H1 (cell line): ENCODE measurements at places on chromosomes 16 and 17.

DNA sequence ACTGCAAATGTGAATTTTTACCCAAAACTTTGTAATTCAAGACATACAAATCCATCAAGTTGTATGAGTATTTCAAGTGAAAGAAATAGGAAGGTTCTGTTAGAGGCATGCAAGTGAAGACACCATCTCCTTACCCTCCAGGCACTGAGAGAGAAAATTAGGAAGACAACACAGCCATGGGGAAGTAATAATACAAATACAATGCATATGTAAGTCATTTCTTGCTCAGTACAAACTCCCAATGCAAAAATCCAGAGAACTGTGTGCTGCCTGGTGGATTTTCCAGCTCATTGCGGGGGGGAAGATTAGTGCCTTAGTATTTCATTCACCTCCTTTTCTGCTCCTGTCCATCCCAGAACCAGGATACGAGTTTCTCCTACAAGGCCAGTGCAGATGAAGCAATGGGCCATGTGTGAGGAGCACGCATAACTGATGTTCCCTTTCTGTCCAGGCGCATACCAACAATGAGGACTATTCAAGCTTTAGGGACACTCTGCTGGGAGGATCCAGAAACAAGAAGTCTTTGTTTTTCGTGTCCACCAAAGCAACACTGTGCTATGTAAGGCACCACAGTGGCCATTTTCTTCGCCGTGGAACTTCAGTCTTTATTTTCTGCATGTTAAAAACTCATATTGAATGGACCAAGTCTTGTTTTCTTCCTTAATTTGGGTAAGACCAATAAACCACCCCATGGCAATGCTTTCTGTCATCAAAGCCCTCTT is 143.7 kb upstream of the RCVRN start:
- H3K27me3 ChIP-seq, result no peaks in the 10 kb centered on the region
- H3K4me3 ChIP-seq, result no peak overlapping the region
- H3K27ac ChIP-seq, result no peak overlapping the region
- H3K36me3 ChIP-seq, result no peaks in the 10 kb centered on the region
- DNase-seq, result no peak

DNA sequence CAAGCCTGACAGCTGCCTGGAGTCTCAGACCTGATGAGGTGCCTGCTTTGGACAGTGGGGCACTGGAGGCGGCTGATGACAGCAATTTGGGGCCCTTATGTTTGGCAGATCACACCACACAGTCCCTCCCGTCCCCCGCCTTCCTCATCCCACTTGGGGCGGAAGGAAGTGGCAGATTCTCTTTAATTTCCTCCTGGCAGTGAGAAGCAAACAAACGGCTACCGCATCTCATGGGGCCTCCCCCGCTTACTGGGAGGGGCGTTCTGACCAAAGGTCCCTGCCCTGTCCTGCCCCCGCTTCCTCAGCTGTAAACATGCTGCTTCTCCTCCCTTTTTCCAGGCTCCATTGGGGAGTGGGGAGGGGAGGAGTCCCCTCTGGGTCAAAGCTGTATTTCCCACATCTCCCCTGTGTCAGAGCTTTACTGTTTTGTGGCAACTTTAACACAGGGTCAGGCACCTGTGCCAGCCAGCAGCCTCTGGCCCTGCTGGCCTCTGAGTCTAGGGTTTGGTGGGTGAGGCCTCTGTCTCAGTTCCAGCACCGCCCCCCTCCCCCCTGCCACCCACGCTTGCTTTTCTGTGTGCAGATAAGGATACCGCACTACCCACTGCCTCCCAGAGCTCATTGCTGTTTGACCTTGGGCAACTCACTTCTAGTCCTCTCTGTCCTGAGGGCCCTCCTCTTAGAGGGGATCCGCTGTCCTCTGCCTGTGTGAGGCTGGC is 5.4 kb upstream of the NFATC3 start:
- peaks cover 19% of the 10 kb centered on the region for H3K36me3 ChIP-seq
- no peak overlapping the region for H3K4me3 ChIP-seq
- H3K27me3 ChIP-seq, result no peaks in the 10 kb centered on the region
- peaks cover 11% of the 10 kb centered on the region for H3K4me1 ChIP-seq
- H3K27ac ChIP-seq, result no peak overlapping the region

DNA sequence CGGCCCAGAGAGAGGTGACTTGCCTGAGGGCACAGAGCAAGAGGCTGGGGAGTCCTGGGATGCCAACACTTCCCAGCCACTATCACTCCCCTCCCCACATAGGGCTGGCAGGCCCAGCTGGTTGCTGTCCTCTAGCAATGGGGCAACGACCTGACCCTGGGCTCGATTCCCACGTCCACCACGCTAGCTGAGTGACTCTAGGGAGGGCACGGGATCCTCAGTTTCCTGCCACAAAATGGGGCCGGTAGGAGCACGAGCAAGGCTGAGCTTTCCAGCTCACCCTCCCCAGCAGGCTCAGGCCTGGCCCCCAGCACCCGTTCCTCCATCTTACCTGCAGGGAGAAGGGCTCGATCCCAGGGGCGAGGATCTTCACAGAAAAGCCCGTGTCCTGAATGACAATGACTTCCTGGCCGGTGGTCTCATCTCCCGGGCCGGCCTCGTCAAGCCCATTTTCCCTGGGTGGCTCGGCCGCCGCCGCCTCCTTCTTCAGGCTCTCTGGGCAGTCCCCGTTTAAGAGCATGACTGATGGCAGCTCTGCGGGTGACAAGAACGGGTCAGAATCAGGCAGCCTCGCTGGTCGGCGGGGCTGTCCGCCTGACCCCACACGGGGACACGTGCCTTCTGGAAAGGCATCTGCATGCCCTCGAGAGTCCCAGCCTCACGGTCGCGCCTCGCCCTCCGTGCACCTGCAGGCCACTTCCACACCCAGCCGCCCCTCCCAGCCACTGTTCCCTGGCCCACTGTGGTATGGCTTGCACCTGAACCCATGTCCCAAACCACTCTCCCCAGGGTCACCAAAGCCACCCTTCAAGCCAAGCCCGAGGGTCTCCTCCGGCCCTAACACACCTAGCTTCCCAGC is 7.3 kb downstream of the CLUH start:
- H3K27me3 ChIP-seq, result no peaks in the 10 kb centered on the region
- peaks cover 8% of the 10 kb centered on the region for H3K36me3 ChIP-seq
- H3K4me1 ChIP-seq, result peaks cover 9% of the 10 kb centered on the region; the same call in 1 of the 2 replicates
- H3K4me3 ChIP-seq, result no peak overlapping the region
- no peak for DNase-seq

DNA sequence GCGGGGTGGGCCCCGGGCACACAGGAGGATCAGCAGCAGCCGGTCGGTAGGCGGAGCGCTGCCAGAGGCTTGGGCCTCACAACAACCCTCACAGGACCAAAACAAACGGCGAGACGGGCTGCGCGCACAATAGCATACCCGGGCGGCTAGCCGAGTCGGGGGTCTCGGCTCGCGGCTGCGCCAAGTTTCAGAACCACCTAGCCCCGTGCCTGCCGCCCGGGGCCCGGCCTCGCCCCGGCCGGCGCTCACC is 732 bp downstream of the ULK2 start:
- no peaks in the 10 kb centered on the region for H3K36me3 ChIP-seq
- no peak overlapping the region for H3K27ac ChIP-seq
- H3K4me3 ChIP-seq, result peak overlapping the region; percentile 72
- DNase-seq, result no peak

DNA sequence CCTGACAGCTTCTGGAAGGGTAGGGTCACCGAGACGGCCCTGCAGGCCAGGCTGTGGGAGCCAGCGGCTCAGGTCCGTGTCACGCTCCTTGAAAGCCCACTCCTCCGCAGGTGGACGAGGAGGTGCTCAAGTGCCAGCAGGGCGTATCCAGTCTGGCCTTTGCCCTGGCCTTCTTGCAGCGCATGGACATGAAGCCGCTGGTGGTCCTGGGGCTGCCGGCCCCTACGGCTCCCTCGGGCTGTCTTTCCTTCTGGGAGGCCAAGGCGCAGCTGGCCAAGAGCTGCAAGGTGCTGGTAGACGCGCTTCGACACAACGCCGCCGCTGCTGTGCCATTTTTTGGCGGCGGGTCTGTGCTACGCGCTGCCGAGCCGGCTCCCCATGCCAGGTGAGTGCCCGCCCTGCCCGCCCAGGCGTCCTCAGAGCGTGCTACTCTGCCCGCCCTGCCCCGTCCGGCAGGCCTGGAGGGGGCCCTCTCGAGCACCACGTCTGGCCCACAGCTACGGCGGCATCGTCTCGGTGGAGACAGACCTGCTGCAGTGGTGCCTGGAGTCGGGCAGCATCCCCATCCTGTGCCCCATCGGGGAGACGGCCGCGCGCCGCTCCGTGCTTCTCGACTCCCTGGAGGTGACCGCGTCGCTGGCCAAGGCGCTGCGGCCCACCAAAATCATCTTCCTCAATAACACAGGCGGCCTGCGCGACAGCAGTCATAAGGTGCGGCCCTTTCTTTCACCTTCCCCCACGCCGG is 1.3 kb downstream of the NAGS start:
- H3K27me3 ChIP-seq, result peaks cover 21% of the 10 kb centered on the region
- peaks cover 12% of the 10 kb centered on the region for H3K4me1 ChIP-seq
- DNase-seq, result peak; percentile 83
- no peak overlapping the region for H3K27ac ChIP-seq
- H3K36me3 ChIP-seq, result no peaks in the 10 kb centered on the region

DNA sequence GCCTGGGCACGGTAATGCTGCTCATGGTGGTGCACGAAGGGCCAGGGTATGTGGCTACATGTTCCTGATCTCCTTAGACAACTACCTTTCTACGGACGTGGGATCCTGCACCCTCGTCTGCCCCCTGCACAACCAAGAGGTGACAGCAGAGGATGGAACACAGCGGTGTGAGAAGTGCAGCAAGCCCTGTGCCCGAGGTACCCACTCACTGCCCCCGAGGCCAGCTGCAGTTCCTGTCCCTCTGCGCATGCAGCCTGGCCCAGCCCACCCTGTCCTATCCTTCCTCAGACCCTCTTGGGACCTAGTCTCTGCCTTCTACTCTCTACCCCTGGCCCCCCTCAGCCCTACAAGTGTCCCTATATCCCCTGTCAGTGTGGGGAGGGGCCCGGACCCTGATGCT is 12.0 kb downstream of the ERBB2 start:
- H3K4me1 ChIP-seq, result no peaks in the 10 kb centered on the region; the same call in 1 of the 2 replicates
- no peaks in the 10 kb centered on the region for H3K27me3 ChIP-seq
- no peak overlapping the region for H3K27ac ChIP-seq

DNA sequence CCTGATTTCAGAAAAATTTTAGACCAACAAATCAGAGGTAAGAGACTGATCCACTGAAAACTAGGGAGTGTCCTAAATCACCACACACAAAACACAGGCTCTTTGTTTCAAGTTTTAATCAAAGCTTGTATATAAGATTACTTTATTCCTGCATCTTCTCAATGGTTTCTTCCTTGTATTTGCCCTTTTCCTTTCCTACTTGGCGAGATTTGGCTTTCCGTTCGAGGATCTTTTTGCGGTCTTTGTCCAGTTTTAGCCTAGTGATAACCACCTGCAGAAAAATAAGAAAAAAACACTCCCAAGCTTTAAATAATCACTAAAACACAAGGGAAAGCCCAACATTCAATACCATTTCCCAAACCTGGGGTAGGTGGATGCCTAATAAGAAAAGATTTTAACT is 918 bp upstream of the KRABD2 start:
- no peak overlapping the region for H3K4me3 ChIP-seq
- H3K4me1 ChIP-seq, result peaks cover 3% of the 10 kb centered on the region; the same call in 1 of the 2 replicates
- H3K27ac ChIP-seq, result no peak overlapping the region
- peaks cover 27% of the 10 kb centered on the region for H3K36me3 ChIP-seq
- no peak for DNase-seq

- H3K4me1 ChIP-seq, result peaks cover 47% of the 10 kb centered on the region
- no peak for DNase-seq
- H3K4me3 ChIP-seq, result no peak overlapping the region
- H3K27me3 ChIP-seq, result no peaks in the 10 kb centered on the region
- H3K36me3 ChIP-seq, result no peaks in the 10 kb centered on the region
Measured at GRCh38 chr16:89408315-89408714, 82.0 kb downstream of the ANKRD11 start.

DNA sequence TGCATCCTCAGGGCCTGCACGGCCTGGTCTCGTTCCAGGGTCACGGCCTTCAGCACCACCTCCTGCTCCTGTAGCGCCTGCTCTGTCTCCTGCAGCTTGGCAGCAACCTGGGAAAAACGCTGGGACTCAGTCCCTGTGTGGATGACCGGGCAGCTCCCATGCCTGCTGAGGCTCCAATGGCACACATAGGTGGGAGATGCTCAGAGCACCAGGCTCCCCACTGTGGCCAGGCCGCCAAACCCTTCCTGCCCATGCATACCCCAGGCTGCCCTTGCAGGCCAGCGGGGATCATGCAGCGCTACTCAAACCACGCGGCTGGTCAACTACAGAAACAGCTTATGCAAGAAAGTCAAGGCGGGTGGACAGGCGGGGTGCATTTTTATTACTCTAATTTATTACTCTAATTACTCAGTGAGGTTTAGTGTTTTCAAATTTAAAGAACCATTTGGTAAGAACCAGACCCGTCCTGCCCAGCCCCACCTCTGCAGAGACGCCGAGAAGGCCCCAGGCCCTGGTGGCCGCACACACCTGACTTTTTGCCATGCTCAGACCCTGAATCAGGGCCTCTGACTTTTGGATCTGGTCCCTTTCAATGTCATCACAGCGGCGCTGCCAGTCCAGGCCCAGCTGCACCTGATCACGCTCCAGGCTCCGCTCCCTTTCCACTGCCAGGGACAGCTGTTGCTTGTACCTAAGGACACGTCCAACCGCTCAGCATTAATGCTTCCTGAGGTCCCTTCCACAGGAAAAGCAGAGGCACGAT is 34.0 kb downstream of the CCDC57 start:
- peaks cover 56% of the 10 kb centered on the region for H3K27me3 ChIP-seq
- no peak overlapping the region for H3K27ac ChIP-seq
- H3K4me1 ChIP-seq, result peaks cover 12% of the 10 kb centered on the region

DNA sequence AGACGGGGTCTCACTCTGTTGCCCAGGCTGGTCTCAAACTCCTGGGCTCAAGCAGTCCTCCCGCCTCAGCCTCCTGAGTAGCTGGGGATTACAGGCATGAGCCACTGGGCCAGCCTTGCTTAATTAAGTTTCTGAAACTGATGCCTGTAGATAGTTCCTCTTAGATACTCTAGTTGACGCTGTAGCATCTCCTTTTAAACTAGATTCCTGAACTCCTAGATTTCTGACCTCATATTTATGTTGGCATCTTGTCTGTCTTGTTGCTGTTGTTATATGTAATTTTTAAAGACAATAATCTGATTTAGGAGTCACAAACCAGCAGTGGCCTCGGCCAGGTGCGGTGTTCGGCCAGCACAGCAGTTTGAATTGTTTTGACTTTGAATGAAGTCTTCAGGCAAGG is 37.5 kb downstream of the DHRS7B start:
- H3K27ac ChIP-seq, result no peak overlapping the region
- H3K27me3 ChIP-seq, result no peaks in the 10 kb centered on the region
- H3K4me3 ChIP-seq, result no peak overlapping the region
- H3K4me1 ChIP-seq, result no peaks in the 10 kb centered on the region
- DNase-seq, result no peak

DNA sequence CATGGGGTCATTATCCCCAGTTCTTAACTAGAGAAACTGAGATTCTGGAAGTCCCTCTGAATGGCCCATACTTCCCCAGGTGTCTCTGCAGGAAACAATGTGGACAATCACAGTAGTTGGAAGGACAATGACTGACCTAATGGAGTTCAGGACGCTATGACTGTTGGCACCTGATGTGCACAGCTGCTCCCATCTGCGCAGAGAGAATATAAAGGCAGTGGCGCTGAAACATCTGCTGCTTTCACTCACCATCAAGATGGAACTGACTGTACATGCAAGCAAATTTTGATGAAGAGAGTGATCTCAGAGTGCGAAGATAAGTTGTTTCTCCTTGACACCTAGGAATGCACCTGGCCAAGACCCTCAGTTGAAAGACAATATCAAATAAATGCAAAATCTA is 395.7 kb upstream of the ASIC2 start:
- H3K4me1 ChIP-seq, result no peaks in the 10 kb centered on the region
- no peak overlapping the region for H3K27ac ChIP-seq
- no peak for DNase-seq
- H3K4me3 ChIP-seq, result no peak overlapping the region
- no peaks in the 10 kb centered on the region for H3K36me3 ChIP-seq
- no peaks in the 10 kb centered on the region for H3K27me3 ChIP-seq
